ENCODE measurements at places on chromosomes 12 and 14.

- no peak for DNase-seq
Observed at GRCh38 chr12:2215709-2216560, 163.1 kb downstream of the CACNA1C start.

DNA sequence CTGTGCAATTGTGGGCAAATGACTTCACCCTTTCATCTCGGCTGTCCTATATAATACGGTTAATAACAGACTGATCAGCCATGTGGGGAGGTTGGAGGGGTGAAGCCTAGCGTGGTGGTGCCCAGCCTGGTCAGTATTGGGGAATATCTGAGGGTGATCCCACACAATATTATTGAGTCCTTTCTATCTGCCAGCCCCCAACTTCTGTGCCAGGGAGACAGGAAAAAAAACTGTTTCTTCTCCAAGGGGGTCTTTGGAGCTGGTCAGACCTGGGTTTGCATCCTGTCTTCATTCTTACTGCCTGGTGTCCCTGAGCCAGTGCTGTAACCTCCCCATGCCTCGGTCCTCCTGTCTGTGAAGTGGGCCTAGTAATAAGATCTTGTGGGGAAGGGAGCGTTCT is 6.5 kb downstream of the CYP46A1 start:
- DNase-seq, result no peak

- no peak for DNase-seq
Observed at GRCh38 chr12:2618291-2618995, 176.3 kb upstream of the FKBP4 start.

DNA sequence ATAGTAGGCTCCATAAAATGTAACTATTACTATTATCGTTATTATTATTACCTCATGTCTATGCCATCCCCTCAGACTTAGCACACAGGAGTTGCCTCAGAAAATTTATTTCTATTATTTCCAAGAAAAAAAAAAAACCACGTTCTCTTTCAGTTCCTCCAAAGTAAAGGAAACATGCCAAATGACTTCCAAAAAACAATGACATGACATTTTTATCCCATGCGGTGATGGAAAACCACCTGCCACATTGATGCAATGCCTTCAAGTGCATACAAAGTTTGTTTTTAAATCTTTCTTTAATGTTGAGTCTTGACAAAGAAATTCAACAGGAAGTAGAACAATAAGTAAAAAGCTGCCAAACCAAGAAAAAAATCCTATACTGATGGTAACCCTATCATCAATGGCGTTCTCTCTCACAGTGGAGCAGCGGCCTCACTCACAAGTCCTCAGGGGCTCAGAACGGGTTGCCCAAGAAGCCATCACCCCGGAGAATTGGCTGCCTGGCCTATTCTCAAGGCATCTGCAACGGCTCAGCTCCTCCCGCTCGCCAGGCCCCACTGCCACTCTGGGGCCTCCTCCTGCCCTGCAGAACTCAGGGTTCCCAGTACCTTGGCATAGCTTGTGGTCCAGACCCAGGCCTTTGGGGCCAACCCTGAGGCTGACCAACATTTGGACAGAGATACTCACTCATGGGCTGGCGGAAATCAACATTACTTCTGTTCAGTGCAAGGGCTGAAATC is 51.9 kb downstream of the SERPINA3 start:
- no peak for DNase-seq

GRCh38 chr12:2374092-2374906 is 321.5 kb downstream of the CACNA1C start:
- DNase-seq, result no peak

DNA sequence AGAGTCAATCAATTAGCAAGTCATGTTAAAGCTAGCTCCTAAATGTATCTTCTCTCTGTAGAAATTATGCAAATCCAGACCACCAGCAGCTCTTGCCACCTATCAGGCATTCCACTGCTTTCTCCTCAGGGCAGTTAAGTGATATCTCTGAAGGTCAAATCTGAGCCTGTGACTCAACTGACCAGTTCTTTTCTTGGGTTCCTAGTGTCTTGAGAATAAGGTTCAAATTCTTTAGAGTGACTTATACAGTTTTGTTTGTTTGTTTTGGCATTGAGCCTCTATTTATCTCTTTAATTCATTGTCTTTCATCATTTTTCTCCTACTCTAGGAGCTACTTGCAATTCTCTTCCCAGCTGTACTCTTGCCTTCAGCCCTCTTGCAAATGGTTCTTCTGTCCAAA is 2.5 kb upstream of the LRIG3 start:
- no peak for DNase-seq

DNA sequence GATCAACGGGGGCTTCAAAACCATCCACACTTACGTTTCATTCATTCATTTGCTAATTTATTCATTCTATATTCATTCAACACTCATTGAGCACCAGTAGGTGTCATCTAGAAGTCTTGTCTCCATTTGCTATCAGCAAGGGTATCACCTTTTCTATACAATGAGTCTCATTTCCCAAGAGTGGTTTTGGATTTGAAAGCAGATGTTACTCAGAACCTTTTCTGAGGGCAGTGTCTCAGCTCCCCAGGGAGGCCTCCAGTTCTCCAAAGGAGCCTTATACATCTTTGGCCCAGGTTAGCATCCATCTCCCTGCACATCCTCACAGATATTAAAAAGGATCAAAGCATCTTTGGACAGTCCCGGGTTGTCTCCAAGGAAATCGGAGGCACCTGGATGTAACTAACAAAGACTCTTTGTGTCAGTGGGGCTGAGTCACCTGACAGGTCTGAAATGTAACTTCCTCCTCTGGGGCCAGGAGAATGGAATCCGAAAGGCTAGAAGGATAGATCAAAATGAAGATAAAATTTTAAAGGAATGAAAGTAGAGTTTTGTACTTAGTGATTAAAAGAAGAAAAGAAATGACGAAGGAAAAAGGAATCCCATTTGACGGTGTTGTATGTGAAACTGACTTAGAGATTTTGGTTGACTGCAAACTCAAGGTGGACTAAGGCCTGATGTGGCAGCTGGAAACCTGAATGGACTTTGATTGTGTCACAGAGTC is 103.0 kb downstream of the VCPKMT start:
- DNase-seq, result peak; percentile 73

DNA sequence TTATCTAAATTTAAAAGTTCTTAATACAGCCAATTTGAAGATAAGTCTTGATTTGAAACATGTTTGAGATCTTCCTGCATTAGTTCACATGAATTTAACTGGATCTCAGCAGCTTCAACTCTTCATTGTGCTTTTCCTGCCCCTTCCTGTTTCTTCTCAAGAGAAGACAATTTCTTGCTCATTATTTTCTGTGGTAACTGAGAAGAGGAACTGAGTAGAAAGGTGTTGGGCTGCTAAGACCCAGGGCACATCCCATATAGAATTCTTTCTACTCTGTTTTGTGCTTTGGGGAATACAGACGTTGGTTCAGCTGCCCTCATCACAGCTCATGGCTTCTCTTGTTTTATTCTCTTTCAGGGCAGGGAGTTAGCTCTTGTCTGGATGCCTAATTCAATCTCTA is 110.2 kb downstream of the SNAPC1 start:
- DNase-seq, result no peak

DNA sequence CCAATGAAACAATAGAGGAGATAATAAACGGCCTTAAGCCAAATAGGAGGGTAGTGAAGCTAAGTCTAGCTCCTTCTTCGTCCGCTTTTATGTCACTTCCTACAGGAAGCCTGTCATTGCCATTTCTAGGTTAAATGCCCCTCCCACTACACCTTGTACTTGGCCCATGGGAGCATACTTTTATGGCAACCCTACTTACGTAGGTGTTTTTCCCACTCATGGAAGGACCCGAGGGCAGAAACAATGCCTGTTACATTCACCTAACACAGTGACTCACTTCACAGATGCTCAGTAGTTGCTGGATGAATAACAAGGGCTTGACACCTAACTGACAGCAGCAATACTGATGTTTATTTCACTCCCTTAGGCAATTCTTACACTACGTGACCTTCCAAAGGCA is 44.5 kb downstream of the ALKBH1 start:
- peak; percentile 98 for DNase-seq

DNA sequence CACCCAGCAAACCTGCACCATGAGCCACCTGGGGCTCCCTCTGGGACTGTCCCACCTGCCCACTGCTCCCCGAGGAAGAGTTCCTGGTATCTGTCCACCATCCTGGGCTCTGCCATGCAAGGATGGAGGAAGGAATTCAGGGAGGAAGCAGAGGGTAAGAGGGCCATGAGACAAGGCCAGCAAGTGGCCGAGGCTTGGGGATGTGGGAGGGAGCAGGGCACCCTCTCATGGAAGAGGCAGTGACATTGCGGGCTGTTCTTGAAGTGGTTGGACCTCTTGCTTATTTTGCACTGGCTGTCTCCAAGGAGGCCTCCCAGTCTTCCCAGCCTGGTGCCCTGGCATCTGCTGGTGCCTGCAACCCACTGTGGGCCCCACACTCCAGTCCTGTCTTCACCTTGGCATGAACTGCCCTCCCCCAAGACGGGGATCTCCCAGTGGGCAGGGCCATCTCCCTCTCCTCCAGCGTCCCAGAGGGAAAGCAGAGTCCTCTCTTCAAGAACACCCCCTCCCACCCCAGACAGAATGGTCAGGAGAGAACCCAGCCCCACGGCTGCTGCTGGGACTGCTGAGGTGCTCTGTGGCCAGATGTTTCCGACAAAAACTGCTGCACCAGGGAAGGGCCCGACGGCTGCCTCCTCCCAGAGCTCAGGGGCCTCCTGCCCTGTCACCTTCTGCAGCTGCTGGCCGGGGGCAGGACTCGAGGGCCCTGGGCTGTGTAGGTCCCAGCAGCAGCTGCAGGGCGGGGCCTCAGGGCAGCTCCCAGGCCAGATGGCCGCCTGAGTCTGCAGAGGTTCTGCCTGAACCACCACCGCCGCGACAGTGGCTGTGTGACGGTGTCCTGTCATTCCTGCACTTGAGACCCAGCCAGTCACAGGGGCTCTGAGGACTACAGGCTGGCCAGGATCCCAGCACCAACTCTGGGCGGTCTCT is 1.8 kb upstream of the AKT1 start:
- no peak for DNase-seq

Data from epithelial cell of esophagus (primary cell).